ENCODE measurements at places on chromosomes 5 and 9.

GRCh38 chr9:2317591-2317990 is 302.4 kb downstream of the SMARCA2 start:
- DNase-seq, result no peak

DNA sequence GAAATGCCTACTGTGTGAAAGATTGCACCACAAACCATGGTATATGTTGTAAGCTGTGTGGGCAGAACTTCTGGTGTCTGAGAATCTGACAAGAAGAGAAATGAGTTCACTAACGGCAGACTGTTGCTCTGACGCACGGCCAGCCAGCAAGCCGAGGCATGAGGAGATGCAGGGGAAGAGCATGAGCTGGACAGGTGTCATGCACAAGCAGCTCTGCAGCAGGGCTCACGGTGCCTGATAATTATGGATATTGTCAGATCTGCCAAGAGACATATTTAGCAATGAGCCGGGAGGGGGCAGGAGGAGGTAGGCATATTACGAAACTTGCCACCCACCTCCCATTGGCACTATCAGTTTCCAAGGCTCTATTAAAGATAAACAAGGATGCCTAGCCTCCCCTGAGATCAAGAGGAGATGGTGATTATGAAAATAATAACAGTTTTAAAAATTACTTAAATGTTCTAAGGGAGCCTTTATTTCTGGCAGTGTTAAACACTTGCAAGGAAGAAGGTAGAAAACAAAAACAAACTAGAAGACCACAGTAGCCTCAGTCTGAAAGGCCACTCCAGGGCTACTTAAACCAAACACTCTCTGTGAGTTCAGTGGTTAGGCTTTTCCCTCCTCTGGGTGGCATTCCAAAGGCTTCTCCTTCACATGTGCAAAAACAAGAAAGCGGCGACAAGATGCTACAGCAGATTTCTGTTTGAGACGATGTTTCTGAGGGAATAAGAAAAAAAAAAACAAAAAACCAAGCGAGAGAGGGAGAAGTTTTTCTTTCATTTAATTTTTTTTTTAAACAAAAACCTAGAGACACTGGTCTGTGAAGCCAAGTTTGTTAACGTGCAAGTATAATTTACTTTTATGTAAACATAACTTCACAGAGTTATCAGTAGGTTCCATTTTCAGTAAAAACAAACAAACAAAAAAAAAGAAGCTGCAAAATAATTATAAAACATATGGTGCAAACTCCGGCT is 339.5 kb downstream of the BNC2 start:
- DNase-seq, result no peak

- DNase-seq, result no peak
Measured at GRCh38 chr5:17370651-17371050, 127.4 kb upstream of the TAF11L2 start.

GRCh38 chr5:2293906-2294305 is 411.2 kb upstream of the IRX4 start:
- DNase-seq, result no peak

GRCh38 chr5:153670101-153670500 is 179.6 kb downstream of the GRIA1 start:
- DNase-seq, result no peak

DNA sequence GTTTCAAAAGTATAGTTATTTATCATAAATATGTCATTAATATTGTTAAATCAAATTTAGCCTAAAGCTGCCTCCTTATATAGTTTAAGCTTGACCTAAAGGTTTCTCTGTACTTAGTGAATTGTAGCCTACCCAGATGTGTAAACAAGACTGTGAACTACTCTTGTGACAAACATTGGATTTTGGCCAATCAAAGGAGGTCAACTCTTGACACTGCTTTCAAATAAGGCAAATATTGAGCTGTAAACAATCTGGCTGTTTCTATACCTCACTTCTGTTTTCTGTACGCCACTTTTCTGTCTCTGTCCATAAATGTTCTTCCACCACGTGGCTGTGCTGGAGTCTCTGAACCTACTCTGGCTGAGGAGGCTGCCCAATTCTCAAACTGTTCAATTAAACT is 51.2 kb downstream of the FXN start:
- DNase-seq, result no peak

All from HS-5 (cell line).